ENCODE measurements at places on chromosomes 4 and X.

DNA sequence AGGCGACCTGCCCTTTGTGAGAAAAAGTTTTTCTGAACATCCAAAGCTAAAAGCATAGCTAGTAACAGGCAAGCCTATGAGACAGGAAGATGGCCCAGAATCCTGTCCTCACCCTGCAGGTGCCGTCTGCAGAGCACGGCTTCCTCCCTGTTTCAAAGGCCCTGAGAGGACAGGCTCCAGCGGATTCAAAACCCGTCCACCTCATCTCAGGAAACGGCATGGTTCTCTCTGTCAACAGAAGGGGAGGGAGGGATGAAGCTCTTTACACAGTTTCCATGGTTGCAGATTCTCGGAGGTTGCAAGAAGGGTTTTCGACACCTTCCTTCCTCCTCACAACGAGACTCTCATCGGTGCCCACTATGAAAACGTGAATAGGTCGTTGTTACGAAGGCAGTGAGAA is 8.3 kb downstream of the PPP2R3B start:
- no peak for DNase-seq

GRCh38 chrX:24369816-24370215 is 9.4 kb downstream of the SUPT20HL1 start:
- DNase-seq: no peak

DNA sequence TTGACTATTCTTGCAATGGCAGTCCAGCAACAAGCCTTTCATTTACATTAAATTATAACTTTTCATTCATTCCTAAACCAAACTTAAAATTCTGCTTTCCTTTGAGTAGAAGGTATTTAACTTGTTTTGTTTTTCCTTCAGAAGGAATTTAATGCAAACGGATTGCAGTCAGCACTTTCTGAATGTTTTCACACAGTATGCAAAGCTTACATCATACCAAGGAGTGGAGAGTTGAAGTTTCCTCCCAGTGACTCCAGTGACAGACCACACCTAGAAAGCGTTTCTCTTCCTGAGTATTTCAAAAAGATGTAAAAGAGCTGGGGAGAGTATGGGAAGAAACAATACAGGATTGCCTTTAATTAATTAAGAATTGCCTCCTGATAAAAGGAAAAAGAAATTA is 8.1 kb downstream of the EPGN start:
- DNase-seq: no peak

GRCh38 chr4:188596021-188596420 is 456.8 kb downstream of the TRIML1 start:
- DNase-seq: no peak

DNA sequence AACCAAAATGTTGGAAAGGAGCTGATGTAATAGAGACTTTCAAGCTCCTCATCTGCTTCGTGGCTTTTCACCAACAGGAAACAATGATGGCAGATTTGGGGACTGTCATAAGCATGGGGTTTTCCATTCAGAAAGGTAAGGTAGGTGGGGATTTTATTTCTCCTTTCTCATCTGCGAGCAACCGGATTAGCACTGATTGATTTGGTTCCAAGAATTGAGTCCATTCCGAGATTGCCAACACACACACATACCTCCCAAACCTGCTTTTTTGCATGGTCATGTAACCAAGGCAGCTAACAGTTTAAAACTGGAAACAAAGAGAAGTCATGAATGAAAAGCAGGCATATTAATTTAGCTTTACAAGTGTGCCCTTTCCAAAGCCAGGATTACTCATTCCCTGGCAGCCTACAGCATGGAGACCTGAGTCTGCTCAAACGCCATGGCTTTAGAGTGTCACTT is 63.0 kb upstream of the LNX1 start:
- DNase-seq: no peak

DNA sequence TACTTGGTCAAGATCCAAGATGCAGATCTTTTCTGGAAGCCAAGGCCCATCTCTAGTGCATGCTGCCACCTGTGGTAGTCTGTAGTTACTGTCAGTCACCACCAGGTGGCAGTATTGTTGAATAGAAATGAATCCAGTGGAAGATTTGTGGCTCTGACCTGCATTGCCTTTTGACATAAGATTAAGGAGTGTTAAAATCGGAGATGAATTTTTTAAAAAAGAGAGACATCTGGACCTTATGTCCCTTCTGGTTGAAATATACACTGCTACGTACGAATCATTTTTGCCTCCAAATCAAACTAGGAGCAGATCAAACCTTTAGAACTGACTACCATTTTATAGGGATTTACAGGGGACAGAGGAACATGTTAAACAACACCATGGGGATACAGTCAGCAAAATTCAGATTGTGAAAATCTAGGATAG is 46.9 kb upstream of the RHOH start:
- peak; percentile 75 for DNase-seq

DNA sequence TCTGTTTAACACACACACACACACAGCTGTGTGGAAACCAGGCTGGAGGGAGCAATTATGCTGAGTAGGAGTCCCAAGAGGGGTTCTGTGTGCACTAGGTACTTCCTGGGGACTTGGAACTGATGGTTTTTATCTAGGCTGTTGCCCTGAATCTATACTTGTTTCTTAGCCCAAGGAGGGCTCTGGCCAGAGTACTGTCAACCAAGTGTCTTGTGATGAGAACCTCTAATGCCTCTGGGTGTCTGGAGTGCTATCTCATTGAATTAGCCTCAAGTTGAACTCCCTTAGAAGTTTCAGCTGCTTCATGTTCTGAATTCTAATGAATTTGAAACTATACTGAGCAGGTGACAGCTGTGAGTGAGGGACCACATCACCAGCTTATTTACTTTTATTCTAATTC is 16.6 kb downstream of the ARHGAP24 start:
- no peak for DNase-seq

DNA sequence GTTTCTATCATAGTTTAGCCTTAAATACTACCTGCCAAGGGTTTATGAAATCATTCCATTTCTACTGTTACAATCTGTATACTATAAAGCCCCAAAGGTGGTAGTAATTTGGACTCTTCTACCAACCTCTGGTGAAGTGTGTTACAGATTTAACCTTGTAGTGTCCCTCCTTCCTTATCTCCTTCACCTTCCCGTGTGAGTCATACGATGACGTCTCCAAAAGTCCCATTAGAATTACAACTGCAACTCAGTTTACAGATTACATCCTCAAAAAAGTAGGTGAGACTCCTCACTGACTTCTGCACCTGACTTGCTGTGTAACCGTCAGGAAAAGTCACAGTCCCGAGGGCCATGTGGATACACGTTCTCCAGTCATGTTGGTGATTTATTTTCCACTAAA is 219.0 kb downstream of the DCTD start:
- DNase-seq: peak; percentile 6

DNA sequence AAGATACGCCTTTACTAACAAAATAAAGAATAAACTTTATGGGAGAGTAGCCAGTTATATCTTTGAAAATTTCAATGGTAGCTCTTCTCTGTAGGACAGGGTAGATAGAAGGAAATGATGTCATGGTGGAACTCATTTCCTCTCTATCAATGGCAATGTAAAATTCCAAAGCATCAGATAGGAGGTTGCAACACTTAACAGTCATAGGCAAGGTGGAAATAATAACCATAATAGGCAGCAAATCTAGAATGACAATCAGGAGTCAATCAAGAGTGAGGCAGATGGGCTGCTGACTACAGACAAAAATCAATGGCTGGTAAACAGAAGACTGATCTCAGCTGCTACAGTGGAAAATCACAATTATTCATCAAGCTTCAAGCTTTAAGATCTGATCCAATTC is 53.9 kb upstream of the TET2 start:
- peak; percentile 84 for DNase-seq

DNA sequence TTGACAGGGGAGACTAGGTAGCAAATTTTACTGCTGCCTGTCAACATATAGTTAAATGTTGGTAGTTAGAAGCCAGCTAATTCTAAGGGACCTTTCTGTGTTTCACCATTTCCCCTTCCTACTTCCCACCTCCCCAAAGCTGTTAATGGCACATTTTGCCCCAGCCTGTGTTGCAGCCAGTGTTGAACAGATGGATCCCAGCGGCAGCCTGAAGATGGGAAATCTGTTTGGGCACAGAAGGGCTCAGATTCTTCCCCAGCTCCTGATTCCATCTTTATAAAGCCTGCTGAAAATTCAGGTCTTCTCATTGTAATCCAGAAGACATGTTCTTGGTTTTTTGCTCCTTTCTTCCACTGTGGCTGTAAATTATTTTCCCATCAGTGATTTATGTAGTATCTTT is 89.0 kb downstream of the SPRY1 start:
- DNase-seq: no peak

GRCh38 chr4:145879598-145879997 is 59.0 kb downstream of the ZNF827 start:
- DNase-seq: no peak

DNA sequence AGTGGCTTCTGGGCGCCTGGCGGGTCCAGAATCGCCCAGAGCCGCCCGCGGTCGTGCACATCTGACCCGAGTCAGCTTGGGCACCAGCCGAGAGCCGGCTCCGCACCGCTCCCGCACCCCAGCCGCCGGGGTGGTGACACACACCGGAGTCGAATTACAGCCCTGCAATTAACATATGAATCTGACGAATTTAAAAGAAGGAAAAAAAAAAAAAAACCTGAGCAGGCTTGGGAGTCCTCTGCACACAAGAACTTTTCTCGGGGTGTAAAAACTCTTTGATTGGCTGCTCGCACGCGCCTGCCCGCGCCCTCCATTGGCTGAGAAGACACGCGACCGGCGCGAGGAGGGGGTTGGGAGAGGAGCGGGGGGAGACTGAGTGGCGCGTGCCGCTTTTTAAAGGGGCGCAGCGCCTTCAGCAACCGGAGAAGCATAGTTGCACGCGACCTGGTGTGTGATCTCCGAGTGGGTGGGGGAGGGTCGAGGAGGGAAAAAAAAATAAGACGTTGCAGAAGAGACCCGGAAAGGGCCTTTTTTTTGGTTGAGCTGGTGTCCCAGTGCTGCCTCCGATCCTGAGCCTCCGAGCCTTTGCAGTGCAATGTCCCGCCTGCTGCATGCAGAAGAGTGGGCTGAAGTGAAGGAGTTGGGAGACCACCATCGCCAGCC is at the start of gene ATOH1:
ATOH1 (plus strand) TSS at position 422 of the 663 bp plus-strand sequence; CDS start at position 596, 174 bp downstream.
- peak; percentile 66 for DNase-seq

DNA sequence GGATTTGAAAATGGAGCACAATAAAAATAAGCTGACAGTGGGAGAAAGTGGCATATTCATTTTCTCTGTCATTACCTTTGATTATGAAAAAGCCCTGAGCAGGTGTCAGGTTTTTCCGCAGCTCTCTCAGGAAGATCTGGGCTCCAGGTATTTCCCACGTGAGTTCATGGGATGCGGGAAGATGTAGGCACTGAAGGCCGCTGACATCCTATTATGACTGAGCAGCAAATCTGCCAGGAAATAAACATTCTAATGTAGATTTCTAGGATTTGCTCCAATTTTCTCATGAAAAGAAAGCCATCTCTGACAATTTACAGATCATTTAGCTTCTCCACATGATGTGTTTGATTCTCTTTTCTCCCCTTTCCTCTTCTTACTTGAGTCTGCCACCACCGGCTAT is 160.7 kb downstream of the KIT start:
- DNase-seq: no peak

- DNase-seq: no peak
These were observed 60.9 kb downstream of the GK start for GRCh38 chrX:30714138-30714537.

DNA sequence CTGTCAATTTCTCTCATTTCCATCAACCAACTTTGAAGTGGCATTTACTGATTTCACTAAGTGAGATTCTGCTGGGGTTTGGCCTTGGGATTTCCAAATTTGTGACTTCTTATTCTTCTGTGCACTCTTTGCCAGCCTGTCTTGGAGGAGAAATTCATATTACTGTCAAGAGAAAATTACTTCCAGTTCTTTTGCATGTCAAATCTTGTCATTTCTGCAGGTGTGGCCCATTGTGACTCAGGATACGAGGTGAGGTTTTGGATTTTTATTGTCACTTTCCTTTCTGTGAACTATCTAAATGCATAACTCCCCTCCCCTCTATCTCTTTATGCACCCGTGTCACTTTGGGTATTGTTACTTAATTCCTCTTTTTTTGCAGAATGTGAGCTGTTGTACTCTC is 102.6 kb upstream of the GUCY1A1 start:
- no peak for DNase-seq

- no peak for DNase-seq
These were observed 199.0 kb downstream of the BANK1 start for GRCh38 chr4:101989551-101989950.

DNA sequence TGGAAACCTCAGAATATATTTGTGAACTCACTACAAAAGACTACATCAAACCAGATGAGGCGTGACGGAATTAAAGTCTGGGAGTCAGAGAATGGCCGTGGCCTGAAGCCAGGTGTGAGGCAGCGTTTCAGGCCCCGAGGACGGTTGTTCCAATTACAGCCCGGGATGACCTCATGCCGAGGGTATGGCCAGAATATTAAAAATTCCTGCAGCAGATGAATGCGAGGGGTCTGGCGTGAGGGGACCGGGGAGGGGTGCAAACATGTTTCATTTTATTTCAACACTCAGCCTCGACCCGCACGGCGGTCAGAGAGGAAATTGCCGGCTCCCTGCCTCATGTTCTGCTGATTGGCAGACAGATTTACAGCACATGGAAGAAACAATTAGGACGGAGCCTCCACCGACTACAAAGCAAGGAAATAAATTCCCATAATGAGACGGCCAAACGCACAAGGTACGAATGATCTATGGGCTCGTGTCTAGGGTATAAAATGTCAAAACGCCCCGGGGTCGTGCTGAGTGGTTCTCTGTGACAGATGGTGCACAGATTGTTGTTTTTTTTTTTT is 289.7 kb downstream of the SHOX start:
- DNase-seq: no peak

- DNase-seq: no peak
These were observed 12.5 kb downstream of the LDOC1 start for GRCh38 chrX:141164406-141164805.

GRCh38 chr4:1731180-1731579 is 9.9 kb downstream of the TACC3 start:
- peak; percentile 75 for DNase-seq

DNA sequence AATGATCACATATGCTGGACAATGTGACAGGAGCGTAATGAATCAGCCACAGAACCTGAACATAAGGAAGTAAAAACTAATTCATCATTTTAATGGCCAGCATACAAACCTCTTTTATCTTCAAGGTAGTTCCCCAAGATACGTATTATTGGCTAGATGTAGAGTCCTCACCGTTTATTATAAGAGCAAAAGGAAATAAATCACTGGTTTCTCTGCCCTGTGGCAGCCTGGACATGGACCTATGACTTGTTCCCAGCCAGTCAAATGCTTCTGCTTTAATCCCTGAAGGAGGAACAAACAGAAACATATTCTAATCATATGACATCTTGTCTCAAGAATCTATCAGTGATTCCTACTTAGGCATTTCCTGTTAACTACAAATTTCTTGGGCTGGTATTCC is 86.8 kb upstream of the FAM241A start:
- DNase-seq: peak; percentile 51

DNA sequence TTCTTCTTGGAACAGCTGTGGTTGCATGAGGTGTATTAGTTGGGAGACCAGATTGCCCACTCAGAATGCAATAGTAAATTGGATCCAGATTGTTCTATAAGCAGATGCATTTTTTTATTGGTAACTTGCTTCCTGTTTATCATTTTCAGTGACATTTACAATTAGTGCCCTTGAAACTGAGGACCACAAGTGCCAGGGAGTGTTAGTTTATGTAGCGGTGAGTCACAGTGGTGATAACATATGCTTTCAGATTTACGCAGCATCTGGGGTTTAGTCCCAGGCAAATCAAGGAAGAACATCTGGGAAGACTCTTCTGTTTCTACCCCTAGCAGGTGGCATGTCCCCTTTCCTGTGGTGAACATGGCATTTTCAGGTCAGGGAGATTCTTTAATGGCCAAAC is 24.1 kb downstream of the FRMPD4 start:
- DNase-seq: no peak

GRCh38 chr4:26476545-26476944 is 13.7 kb downstream of the CCKAR start:
- DNase-seq: no peak
